ENCODE measurements at places on chromosomes 7 and 10.

DNA sequence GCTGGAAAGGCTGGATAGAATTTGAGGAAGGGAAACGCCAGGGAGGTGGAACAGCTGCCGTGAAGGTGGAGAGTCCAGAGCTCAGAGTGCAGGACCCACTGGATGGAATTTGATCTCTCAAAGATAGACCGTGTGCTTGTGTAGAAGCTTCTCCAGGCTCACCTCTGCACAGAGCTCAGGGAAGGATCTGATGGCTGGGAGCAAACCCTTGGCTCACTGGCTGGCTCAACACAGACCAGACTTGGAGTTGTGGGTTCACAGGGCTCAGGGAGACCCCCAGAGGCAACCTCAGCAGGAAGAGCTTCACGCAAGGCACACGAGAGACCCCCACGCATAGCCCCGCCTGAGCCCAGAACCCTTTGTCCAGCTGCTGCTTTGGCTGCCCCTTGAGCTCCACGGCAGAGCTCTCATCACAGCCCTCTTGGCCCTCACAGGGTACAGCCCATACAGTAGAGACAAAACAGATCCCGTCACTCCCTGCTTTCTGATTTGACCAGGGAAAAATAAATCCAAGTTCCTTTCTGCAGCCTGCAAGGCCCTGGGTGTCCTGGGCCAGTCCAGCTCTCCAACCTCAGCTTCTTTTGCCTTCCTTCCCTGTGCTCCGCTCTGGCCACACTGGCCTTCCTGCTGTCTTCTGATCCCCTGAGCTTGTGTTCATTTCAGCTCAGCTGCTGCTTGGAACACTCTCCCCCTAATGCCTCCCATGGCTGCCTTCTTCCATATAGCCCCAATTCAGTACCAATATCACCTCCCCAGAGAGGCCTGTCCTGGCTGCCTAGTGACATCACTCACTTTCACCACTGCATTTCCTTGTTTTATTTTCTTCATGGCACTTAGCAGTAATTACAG lies 26.3 kb downstream of the GHRHR start:
- DNase-seq, result no peak

GRCh38 chr10:69051303-69051702 lies 36.6 kb upstream of the SRGN start:
- no peak for DNase-seq

DNA sequence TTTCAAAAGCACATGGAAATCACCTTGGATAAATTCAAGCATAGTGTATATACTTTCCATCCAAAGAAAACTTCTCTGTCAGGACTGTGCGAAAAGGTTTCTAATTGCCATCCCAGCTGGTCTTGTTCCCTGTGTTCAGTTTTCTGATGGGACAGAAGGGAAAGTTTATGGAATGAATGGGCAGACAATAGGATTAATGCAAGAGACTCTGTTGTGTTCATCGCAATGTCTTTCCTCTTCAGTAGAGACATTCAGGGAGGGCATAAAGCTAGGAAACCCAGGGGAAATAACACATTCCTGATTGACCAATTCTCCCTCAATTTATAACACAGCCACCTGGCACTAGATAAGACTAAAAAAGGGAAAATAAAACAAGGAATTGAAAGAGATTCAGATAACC lies 78.9 kb downstream of the CACNA2D1 start:
- DNase-seq, result no peak

- no peak for DNase-seq
Measured at GRCh38 chr10:49379596-49380410, 16.1 kb downstream of the DRGX start.
